ENCODE measurements at places on chromosomes 11 and 22.

- no peak for DNase-seq
These were observed 9.4 kb downstream of the CEP164 start for GRCh38 chr11:117337076-117337475.

DNA sequence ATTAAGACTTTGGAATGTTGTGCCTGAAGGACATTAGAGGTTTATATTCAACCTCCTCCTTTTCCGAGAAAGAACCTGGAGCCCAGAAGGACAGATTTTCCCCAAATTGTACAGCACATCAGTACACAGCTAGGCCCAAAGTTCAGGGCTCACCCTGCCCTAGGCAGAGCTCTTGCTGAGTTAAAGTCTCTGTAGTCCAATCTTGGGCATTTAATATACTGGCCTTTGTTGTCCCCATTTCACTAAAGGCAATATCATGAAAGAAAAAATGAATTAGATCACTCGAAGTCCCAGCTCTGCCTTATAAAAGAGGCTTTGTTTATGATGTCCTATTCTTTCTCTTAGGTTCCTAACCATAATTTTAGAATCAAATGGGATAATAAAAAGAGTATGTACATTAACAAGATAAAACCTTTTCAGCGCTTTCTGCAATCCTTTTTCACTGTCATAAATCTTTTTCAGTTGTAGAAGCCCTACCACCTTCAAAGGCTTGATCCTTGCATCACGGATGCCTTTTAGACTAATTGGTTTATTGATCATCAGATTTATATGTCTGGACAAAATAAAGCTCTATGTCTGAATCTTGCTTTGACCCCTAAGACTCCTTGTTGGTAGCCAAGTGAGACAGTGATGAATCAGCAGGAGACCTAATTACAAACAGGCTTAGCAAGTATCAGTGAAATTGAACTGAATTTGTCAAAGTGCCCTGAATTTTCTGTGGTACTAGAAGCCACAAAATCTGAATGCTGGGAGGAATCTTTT lies 39.8 kb downstream of the RELT start:
- DNase-seq = no peak

- no peak for DNase-seq
These were observed 24.8 kb upstream of the LRRC55 start for GRCh38 chr11:57156928-57157327.

DNA sequence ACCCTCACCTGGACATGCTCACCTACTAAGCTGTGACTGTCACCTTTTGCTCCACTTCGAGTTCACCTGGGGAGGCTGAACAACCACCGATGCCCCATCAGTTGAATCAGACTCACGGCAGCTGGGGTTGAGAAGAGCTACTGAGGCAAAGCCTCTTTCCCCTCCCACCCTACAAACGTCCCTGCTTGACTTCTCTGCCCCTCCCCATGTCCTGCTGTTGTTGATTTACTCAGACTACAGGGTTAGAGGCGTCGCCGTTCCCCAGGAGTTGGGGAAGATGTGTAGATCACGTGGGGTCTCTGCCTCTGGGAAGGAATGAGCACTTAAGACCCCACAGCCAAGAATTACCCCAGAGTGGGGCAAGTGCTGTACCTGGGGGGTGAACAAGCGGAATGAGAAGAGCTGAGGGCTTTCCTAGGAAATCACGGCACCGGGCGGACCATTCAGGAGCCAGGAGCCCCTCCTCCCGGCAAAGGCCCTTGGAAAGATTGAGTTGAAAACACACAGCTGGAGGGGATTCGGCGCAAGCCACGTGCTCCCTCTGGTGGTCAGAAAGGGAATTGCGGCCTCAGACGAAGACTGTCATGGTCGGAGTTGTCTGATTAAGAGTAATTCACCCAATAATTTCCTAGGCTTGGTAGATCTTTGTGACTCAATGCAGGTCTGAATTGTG lies 7.0 kb downstream of the FXYD2 start:
- peak; percentile 70 for DNase-seq

- no peak for DNase-seq
These were observed 9.8 kb upstream of the FAM111B start for GRCh38 chr11:59097113-59097708.
